Bronchial epithelial cell (primary cell): ENCODE measurements at places on chromosomes 2 and 18. TPM values are rescaled to one million over a fixed set of nuclear protein-coding genes. Genes with fewer than 3 reads are reported as not detected.

Gene ATP8B1
- total RNA-seq: 20.8 and 32.1 TPM in 2 replicates

Gene RESP18
- not detected in 2 replicates for total RNA-seq

Gene PROM2
- total RNA-seq: 10.8 and 41.6 TPM in 2 replicates

Gene RNF138
- 18.2 and 19.6 TPM in 2 replicates for total RNA-seq

Gene CD207
- total RNA-seq: not detected in 2 replicates

Gene SERPINB5
- 440 and 513 TPM in 2 replicates for total RNA-seq

Gene TMEM198
- total RNA-seq: under 0.01 and 0.13 TPM in 2 replicates
